ENCODE measurements at places on chromosomes 7 and 10. TPM values are rescaled to one million over a fixed set of nuclear protein-coding genes. Genes with fewer than 3 reads are reported as not detected.

Gene ZNF316
- 2.2 TPM for total RNA-seq

Gene MCU
- total RNA-seq, result 54.2 TPM

GRCh38 chr10:3213758-3214515 is 41.4 kb upstream of the PITRM1 start:
- DNase-seq, result no peak

Gene CNPY1
- total RNA-seq, result not detected

DNA sequence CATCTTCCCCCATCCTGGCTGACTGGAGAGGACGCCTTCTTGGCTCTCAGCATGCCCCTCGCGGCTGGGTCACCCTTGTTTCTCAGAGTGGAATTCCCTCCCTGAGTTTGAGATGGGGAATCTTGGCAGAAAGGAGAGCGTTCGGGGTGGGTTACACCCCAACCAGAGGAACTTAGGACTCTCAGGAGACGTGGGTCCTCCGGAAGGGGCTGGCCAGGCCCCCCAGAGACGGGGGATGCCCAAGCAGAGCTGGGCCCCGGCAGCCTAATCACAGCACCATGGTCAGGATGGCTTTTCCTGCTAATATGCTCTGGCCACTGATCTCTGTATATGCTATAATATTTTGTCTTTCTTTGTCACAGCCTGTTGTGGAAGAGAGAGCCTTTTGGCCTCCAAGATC is 214.3 kb downstream of the WDR37 start:
- no peak for DNase-seq

GRCh38 chr10:103492655-103493261 is 747 bp upstream of the NEURL1 start:
- no peak for DNase-seq

All from neural progenitor cell (in vitro differentiated cells).